ENCODE measurements at places on chromosomes 3 and 15.

- no peak for DNase-seq
These were observed 26.4 kb downstream of the RTF1 start for GRCh38 chr15:41443275-41443674.

GRCh38 chr15:55909036-55909811 lies 84.2 kb downstream of the NEDD4 start:
- no peak for DNase-seq

GRCh38 chr3:77807312-77807711 lies 767.4 kb downstream of the ROBO2 start:
- no peak for DNase-seq

DNA sequence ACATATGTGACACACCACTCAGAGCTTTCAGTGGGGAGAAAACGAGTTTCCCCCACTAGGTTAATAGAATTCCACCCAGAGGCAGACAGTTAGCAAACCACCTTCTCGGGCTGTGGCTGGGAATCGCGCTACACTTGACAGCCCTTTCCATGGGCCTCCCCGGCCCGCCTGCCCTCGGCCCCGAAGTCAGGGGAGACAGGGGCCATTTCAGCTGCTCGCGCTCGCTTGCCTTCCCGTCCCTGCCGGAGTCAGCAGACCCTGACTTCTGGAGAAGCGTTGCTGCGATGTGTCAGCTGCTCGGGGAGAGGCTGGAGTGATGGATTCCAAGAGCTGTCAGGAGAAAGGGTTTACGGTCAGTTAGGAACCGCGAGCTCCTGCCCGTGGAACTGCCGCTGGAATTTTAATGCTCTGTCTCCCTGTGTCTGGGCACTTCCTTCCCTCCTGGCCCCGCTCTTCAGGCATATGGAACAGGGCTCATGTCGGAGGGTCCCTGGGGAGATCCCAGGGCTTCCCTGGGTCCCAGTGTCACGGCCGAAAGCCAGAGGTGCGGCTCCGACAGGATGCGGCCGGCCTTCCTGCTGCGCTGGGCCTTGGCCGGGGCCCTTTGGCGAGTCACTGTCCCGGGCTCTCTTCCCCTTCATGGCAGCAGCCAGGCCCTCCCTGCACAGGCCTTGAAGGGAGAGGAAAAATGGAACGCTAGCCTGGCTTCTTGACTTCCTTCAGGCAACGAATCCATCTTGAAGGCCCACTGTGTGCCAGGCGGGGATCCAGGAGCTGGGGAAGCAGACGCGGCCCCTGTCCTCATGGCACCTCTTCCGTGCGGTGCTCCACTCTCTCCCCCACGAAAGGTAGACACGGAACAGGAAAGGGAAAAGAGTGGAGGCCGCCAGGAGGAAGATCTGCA lies 38.4 kb upstream of the VPS8 start:
- DNase-seq: no peak

GRCh38 chr15:50256188-50257041 lies 9.1 kb downstream of the HDC start:
- peak; percentile 27 for DNase-seq

GRCh38 chr3:134018850-134019249 lies 10.9 kb downstream of the SLCO2A1 start:
- DNase-seq: no peak

DNA sequence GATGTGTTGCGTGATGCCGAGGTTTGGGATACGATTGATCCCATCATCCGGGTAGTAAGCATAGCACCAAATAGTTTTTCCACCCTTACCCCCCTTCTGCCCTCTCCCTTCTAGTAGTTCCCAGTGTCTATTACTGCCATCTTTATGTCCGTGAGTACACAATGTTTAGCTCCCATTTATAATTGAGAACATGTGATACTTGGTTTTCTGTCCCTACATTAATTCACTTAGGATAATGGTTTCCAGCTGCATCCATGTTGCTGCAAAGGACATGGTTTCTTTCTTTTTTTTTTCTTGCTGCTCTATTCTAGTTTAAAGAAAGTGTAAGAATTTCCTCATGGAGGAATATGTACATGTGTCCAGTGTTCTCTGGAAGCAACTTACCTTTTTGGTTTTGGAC lies 51.8 kb downstream of the NSUN3 start:
- DNase-seq: no peak

- peak; percentile 88 for DNase-seq
These were observed 141.2 kb upstream of the SLC7A14 start for GRCh38 chr3:170726976-170727661.
